ENCODE measurements at places on chromosomes 16 and 17.
A peak's percentile ranks its signal among the peaks of the same experiment; 100 is the strongest.

DNA sequence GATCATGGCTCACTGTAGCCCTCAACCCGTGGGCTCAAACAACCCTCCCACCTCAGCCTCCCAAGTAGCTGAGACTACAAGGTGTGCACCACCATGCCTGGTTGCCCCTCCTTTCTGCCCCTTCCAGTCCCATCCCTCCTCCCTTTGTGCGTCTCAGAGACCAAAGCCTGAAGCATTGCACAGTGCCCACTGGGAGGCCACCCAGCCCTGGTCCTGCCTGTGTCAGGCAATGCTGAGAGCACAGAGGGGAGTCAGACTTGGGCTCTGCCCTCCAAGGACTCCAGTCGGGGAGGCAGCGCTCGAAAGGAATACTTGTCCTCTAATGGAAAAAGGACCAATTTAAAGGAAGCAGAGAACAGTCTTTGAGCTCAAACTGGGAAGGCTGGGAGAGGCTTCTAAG, 20.4 kb downstream of the RAI1 start:
- no peak for DNase-seq

DNA sequence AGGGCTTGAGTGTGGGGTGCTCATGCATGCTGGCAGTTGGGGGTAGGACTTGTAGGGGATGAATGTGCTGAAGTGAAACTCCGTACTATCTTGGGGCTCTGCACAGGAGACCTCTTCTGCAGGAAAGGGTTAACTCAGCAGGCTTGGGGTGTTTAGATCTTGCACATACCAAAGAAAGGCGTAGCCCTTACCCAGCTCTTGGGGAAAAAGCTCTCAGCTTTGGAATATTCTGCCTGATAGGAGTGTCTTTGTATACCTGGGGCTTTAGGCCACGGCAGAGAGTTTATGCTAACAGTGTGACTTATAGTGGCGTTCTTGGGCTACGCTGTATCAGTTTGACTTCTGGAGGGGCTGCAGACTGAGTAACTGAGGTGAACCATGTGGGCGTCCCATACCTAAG, 21.1 kb downstream of the KRT25 start:
- no peak for DNase-seq

DNA sequence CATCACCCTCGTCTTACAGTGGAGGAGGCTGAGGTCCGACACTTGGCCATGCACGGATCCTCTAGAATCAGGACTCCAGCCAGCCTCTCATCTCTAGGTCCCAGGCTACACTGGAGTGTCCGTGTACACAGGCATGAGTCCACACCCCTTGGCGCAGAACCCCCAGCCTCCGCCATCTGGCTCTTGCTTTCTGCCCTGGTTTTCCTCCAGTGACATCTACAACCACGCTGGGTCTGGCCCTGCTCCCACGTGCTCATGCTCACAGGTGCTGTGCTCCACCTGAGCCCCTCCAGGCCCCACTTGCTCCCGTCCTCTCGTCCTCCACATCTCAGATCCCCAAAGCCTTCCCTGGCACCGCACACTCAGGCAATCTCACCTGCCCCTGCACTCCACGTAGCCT, 260.8 kb downstream of the ENGASE start:
- no peak for DNase-seq

- DNase-seq, result no peak
Measured at GRCh38 chr16:49019081-49019633, 262.5 kb downstream of the CBLN1 start.

- peak; percentile 81 for DNase-seq
Measured at GRCh38 chr17:8225813-8226535, 15.6 kb upstream of the AURKB start.

DNA sequence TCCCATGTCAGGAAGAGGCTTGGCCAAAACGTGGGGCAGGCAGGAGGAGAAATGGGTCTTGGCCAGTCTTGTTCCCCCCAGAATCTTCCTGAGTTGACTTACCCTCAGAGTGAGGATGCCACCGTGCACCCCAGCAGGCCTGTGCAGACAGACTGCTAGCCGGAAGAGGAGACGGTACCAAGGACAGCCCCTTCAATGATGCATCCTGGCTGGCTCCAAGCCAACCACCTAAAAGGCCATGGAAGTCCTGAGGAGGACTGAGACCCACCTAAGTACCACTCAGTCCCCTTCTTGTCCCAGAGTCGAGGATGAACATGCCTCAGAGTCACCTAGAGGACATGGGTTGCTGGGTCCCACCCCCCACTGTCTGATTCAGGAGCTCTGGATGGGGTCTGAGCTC, 46.7 kb upstream of the RCVRN start:
- DNase-seq, result no peak

- DNase-seq, result no peak
Measured at GRCh38 chr16:52437277-52437670, 109.7 kb downstream of the TOX3 start.

DNA sequence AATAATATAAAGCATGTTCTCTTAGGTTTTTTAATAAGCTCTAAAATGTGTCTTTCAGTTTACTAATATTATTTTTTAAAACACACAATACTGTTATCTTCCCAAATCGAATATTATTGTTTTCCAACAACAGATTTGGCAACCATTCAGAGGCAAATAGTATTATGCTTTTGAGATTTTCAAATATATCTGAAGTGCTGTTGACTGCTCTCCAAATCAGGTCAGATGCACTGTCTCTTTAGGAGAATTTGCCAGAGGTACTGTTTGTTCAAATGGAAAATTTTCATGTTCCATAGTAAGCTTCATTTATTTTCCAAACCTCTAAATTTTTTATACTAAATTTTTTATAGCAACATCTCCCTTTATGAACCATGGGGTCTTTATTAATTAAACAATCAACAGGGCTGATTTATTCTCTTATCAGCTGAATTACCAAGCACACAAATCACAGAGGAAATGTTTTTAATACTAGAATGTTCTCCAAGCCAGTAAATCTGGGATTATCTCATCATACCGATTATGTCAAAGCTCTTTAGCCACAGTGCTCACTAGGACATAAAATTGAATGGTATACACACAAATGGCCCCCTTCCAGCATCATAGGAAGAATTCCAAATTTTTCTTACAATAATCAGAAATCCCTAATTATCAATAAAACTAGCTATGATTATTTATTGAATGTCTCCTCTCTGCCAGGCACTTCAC, 108.8 kb upstream of the HLF start:
- no peak for DNase-seq

GRCh38 chr17:57914273-57915142, 40.7 kb downstream of the CUEDC1 start:
- DNase-seq, result no peak

GRCh38 chr17:31211352-31212012, 85.6 kb downstream of the OMG start:
- DNase-seq, result no peak

- no peak for DNase-seq
Measured at GRCh38 chr16:79747688-79748087, 147.2 kb upstream of the MAF start.

- DNase-seq, result peak; percentile 65
Measured at GRCh38 chr16:78184238-78185183, 85.1 kb downstream of the WWOX start.

DNA sequence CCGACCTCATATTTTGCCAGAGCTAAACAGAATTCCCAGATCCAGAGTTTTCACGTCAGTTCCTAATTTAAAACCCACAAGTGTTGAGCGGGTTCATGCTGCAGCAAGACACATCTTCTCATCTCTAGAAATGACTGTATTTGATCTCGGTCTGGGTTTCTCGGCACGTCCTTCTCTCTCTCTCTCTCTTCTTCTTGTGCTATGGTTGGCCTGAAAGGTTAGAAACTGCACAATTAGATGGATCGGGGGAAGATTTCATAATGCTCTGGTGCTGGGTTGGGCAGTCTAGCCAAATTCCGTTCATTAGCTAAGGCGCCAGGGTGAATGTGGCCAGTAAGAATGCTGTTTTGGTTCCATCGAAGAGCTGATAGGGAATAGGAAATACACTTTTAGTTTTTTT, 158.9 kb upstream of the NOG start:
- DNase-seq, result peak; percentile 16

- DNase-seq, result no peak
Measured at GRCh38 chr16:65323655-65324237, 201.9 kb upstream of the CDH11 start.

DNA sequence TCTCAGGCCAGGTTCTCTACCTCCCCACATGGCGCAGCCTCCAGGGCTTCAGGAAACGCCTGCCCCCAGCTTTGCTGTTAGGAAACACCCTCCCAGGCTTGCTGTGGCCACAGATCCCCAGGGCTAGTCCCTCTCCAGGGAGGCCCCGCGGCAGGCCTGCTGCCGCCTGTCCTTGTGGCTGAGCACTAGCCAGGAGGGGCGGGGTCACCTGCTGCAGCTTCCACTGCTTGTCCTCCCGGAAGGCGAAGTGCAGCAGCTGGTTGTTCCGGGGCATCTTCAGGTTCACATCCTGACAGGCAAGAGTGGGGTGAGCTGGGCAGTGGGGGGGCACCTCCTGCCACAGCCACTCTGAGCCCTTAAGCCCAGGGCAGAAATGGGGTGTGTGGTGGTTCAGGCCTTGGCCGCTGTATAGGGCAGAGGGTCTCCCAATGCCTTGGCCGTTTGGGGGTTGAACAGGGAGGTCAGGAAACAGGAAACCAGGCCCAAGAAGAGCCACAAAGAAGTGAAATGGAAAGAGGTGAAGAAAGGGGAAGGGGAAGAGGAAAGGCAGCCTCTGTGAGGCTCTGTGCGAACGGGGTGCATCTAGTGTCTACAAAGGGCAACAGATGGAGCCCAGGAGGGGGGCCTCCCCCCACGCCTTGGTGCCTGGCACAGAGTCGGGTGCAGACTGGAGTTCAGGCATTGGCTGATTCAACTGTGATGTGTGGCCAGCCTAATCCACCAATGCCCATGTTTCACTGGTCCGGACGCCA, 2.0 kb downstream of the ROGDI start:
- no peak for DNase-seq

- no peak for DNase-seq
Measured at GRCh38 chr16:51440131-51440889, 289.2 kb upstream of the SALL1 start.

DNA sequence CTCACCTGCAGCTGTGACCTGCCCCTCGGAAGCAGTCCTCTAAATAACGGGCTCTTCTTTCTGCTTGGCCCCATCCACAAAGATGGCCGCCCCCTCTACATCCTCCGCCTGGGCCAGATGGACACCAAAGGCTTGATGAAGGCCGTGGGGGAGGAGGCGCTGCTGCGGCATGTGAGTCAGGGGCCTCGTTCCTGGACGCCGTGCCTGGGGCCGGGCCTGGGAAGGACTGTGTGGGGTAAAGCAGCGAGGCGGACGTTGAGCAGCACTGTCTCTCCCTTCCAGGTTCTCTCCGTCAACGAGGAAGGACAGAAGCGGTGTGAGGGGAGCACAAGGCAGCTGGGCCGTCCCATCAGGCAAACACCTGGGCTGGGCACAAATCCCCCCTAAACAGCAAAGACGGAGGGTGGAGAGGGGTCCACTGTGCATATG, 33.1 kb downstream of the NAGPA start:
- no peak for DNase-seq

GRCh38 chr16:19886073-19886941, 1.7 kb upstream of the GPRC5B start:
- peak; percentile 64 for DNase-seq

DNA sequence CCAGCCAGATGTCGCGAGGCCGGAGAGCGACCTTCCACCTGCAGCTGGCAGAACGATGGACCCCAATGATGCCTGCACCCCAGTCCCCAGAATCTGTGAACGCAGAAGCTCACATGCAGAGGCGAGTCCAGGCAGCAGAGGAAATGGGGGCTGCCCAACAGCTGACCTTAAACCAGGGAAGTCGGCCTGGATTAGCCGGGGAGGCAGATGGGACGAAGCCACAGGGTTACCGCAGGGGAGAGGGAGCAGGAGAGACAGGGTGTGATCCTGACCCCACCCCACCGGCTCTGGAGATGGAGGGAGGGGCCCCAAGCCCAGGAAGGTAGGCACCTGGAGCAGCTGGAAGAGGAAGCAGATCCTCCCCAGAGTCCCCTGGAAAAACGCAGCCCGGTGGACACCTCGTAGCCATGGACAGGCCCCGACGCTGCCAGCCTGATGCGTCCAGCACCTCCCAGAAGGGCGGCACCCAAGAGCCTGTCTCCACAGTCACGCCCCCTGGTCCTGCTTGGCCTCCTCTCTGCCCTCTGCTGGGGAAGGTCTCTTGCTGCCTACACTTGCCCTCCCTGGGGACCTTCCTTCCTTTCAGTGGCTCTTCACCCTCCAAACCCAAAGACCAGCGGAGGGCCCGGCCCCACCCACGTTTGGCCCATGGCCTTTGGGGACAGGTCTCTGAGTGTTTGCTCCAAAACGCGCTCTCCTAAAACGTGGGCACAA, 37.3 kb downstream of the PIEZO1 start:
- no peak for DNase-seq

GRCh38 chr17:57724729-57725125, 20.4 kb downstream of the CCDC182 start:
- DNase-seq, result no peak

- DNase-seq, result no peak
Measured at GRCh38 chr16:24146518-24146917, 109.6 kb upstream of the CACNG3 start.

- no peak for DNase-seq
Measured at GRCh38 chr17:12883472-12883871, 94.2 kb downstream of the ARHGAP44 start.

GRCh38 chr17:39777534-39778365, 40.0 kb downstream of the GRB7 start:
- no peak for DNase-seq

DNA sequence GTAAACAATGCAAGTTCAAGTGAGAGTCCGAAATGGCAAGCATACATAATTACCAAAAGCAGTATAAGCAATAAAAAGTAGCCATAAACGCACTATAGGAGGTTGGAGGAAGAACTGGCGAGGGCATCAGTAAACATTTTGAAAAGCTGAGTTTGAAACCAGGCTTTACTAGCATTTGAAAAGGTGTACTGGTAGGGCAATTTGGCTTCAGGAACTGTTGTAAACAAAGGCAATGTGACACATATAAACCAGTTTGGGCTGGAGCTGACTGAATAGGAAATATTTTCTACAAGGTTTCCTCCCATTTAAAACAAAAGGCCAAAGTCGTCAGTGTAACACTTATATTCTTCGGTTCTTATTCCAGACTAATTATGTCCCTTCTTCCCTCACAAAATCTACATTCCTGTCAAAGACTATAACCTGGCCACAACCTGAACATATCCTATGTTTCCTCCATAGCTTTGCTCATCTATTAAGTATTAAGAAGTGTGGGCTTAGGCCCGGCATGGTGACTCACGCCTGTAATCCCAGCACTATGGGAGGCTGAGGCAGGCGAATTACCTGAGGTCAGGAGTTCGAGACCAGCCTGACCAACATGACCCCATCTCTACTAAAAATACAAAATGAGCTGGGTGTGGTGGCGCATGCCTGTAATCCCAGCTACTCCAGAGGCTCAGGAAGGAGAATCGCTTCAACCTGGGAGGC, 7.8 kb downstream of the CBX1 start:
- no peak for DNase-seq

GRCh38 chr16:26614237-26614841, 452.4 kb upstream of the C16orf82 start:
- DNase-seq, result no peak

- no peak for DNase-seq
Measured at GRCh38 chr17:36498155-36498554, 11.7 kb downstream of the ZNHIT3 start.

Measured in fibroblast of gingiva (primary cell).